ENCODE measurements at places on chromosomes 2 and 18.

DNA sequence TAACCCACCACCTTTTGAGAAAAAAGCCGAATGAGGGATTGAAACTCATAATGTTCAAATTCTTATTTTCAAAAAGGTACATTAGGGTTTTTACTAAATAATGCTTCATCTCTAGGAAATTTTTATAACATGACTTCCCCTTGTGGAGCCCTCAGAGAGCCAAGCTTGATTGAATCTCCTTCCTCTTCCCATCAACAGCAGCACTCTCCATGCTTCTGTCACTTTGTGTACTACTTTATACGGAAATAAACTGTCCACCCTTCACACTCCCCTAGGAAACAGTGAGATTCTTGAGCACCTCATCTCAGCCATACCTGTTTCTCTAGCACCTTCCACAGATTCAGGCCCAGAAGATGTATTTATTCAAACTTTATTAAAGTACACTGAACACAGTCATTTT is 51.8 kb downstream of the TFPI start:
- no peak for DNase-seq

GRCh38 chr2:38909872-38910271 is 20.2 kb downstream of the ARHGEF33 start:
- DNase-seq = no peak

DNA sequence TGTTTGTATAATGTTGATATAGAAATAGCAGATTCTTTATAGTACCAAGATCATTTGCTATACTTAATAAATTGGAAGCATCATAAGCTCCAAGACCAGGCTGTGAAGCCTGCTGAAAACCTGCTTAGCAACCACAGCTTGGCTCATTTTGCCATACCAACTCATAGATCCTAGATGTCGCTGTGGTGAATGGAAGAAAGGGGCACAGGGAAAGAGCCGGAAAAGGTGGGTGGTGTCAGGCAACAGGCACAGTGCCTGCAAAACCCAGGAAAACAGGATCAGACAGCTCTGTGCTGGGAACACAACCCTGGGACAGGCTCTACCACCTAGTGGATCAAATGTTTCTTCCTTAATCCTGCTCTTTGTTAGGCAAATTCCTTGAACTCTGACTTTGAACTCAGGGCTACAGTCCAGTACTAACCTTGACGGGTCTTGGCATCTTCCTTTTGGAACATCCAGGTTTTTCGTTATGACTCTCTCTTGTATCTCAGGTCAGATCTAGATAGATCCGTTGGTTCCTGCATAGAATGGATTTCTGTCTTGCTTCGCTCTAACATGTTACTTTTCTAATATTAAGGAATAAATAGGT is 31.6 kb downstream of the TWSG1 start:
- peak; percentile 45 for DNase-seq

- DNase-seq = no peak
Measured at GRCh38 chr18:53385889-53386288, 838.6 kb downstream of the MBD2 start.

GRCh38 chr2:142824756-142825155 is 52.7 kb upstream of the KYNU start:
- peak; percentile 1 for DNase-seq

- DNase-seq = no peak
Measured at GRCh38 chr2:16401761-16402300, 263.8 kb downstream of the CYRIA start.

- DNase-seq = no peak
Measured at GRCh38 chr2:208245746-208246145, 9.1 kb downstream of the IDH1 start.

- DNase-seq = no peak
Measured at GRCh38 chr2:64919261-64919660, 69.9 kb upstream of the SLC1A4 start.

- no peak for DNase-seq
Measured at GRCh38 chr2:30412684-30413570, 34.1 kb upstream of the LCLAT1 start.

- DNase-seq = no peak
Measured at GRCh38 chr2:63775191-63775590, 66.5 kb upstream of the UGP2 start.

DNA sequence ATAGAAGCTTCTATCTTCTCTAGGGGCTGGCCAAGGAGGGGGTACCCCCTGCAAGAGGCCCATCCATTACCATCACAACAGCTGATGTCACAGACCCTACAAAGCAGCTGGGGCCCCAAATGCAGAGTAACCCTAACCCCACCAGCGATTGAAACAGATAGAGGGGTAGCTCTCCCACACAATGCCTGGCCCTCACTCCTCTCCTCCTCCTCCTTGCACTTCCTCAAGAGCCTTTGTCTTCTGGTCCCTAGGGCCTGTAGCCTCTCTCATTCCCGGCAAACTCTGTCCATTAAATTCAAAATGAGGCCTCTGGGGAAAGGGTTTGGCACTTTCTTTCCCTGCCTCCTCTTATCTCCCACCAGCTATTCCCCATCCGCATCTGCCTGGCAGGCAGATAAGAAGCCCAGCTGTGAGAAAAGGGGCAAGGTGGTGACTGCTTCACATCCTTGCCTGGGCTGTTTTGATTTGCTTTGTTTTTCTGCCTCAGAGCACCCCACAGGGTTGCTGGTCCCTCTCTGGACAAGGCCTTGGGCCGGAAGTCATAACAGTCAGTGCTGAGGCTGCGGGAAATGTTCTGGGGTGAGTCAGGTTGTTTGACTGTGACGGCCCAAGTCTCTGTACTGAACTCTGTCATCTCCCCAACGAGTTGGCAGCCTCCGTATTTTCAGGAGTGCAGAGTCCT is 26.1 kb upstream of the CYP26B1 start:
- DNase-seq = no peak

DNA sequence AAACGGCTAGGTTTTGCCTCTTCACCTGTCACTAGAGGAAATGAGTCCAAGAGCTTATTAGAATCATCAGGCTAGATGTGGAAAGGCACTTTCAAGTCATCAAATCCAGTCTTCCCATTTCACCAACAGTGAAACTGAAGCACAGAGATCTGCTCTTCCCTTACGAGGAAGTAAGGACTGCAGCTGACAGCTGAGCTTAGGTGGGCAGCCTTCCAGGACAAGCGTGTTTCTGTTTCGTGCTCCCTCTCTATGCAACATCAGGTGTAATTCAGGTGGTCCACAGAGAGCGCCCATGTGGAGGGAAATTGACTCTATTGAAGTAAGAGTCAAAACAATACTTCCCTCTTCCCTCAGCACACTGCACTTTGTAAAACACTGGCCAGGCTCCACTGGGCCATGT is 5.5 kb downstream of the CYRIA start:
- DNase-seq = no peak

DNA sequence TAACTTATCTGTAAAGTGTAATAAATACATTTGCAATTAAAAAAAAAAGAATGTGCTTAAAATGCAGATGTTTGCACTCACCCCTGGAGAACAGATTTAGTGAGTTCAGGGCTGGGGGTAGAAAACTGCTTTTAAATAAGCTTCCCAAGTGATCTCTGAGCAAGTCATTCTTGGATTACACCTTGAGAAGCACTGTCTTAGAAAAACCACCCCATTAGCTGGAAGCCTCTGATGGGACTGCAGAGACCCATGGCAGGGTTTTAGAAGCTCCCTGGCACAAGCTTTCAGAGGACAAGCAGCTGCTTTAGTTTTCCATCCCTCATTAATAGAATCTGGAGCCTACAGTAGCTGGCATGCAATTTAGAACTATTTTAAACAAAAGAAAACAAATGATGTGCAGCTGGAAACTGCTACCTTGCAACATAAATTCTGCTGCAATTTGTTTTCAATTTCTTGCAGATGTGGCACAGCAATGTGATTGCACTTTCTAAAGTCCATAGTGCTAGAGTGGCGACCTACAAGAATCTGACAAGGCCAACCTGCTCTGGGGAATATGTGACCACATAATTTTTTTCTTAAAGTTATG is 141.5 kb downstream of the CDC42EP3 start:
- DNase-seq = no peak

DNA sequence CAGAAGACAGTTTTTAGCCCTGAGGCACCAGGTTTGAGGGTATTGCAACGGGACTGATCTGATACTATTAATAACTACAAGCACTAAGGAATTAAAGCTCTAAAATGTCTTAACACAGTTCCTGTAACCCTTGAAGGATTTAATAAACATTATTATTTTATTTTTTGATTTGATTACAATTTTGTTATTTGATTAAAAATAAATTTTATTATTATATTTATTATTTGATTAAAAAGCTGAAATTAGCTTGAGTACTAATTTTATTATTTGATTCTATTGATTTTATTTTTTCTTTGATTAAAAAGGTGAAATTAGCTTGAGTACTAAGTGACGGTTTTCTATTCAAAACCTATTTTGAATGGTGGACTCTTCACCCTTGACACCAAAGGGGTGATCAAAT is 307.3 kb downstream of the ZNF521 start:
- no peak for DNase-seq

DNA sequence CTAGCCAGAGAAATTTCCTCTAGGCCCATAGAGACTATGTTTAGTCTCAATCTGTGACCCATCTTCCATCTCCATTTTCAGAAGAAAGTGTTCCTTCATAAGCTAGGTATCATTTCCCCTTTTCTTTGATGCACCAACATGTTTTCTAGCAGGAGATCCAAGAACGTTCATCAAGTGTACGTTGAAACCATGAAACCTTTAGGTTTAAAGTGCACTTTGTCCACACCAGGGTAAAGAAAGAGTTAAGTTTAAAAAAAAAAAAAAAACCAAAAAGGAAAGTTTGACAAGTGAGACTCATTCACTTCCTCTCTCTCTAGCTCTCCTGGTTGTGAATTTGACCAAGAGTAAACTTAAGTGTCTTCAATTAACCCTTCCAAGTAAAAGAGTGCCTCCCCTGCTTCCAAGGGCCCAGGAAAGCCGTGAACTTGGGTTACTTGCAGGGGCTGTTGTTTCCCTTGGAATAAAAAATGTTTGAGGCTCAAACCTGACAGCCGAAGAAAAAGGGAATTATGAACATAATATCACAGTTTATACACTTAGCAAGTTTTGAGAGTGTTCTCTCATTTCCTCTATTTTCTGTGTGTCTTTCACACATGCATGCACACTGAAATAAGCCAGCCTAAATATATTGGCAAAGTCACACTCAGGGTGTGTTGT is 56.7 kb downstream of the LBH start:
- DNase-seq = no peak

DNA sequence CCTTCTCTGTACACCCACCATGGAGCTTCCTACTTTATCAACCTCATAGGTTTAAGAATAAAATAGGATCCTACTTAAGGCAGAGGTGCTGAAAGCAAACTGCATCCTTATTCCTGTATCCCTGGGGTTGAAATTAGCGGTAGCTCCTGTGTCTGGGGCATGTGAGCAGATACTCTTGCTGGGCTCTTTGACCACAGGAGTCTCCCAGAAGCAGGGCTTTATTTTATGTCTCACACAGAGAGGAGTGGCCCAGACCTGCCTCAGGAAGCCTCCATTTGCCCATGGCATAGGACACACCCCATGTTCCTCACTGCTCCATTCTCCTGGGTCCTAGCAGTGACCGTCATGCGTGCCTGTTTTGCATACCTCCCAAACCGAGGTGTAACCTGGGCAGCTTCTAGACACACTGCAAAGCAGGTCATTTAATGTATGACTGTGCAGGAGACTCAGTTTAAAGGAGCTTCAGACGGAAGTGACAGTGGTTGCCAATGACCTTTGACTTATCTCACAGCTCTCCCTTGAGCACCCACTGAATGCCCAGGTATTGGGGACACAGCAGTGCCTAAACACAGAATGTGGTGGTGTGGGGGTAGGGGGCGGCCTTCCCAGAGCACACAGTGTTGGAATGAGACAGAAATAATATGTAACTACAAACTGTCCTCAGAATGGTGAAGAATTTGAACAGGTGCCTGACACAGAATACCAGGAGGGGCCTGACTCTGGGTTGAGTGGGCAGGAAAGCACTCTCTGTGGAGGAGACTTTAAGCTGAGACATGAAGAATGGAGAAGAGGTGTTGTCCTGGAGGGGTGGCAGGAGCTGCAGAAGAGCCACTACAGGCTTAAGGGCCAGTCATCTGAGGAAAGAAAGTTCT is 3.7 kb downstream of the TMEM37 start:
- no peak for DNase-seq

DNA sequence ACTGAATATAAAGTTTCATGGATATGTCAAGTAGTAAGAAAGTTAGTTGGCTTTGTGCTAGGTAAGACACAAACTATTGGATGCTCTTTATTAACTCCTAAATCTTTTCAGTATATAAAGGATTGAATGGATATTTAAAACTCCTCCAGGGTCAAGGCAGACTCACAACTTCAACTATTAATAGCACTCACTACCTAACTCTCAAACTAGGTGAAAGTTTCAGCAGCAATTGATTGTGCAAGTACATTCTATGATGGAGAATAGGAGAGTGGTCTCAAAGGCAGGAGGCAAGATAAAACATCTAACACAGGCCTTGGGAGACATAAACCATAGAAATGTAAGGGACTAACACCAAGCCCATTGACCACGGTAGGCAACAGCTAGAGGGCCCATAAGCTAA is 328.9 kb upstream of the CHAC2 start:
- DNase-seq = no peak

DNA sequence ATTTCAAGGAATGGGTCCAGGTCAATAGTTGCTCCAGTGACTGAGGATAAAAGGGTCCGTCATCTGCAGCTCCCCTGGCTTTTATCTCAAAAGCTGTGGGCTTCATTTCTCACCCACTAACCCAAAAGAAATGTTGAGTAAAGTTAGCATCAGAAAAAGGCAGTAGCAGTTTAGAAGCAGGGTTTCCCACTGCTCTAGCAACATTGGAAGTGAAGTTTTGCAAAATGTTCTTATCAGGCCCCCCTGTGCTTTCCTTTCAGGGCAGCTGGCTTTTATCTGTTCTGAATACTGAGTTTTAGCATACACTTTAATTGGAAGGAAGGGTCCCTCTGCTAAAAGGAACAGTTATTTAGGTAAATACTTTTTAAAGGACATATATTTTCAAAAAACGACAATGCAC is 296.2 kb upstream of the RAB12 start:
- DNase-seq = no peak

DNA sequence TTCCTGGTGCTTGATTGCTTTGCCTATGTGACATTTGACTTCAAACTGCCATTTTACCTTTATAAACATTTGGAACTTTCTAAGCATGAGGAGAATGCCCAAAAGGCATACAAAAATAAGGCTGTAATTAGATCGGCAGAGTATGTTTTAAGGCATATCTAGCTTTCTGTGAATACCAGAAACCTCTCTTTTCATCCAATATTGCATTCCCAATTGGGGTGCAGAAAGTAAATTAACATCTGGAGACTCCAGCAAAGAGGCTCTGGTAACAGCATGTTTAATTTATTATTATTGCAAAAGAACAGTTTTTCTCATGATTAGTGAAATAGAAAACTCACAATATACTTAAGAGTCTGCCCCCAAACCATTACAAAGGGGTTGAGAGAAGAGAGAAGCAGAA is 32.1 kb downstream of the FRZB start:
- no peak for DNase-seq

DNA sequence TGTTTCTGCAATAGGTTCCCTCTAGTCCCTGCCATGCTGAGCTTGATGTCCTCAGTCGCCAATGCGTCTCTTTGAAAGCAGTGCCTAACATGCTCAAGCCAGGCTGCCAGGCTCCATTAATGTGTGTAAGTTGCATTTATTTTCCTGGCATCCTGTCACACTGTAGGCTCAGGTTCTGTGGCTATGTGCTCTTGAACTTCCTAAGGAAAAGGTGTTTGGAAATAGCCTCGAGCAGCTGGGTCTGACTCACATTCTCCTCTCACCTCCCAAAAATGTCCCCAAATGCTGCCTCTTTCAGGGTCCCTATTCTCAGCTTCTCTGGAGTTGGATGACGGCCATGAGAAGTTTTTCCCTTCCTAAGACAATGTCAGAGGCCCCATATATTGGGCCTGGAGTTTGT is 58.0 kb upstream of the SLC14A2 start:
- DNase-seq = no peak

- DNase-seq = no peak
Measured at GRCh38 chr2:3132966-3133365, 244.7 kb downstream of the EIPR1 start.

GRCh38 chr2:16899958-16900357 is 234.3 kb upstream of the CYRIA start:
- DNase-seq = no peak

Data from AG08395 (cell line).